ENCODE measurements at places on chromosomes 4 and X.

DNA sequence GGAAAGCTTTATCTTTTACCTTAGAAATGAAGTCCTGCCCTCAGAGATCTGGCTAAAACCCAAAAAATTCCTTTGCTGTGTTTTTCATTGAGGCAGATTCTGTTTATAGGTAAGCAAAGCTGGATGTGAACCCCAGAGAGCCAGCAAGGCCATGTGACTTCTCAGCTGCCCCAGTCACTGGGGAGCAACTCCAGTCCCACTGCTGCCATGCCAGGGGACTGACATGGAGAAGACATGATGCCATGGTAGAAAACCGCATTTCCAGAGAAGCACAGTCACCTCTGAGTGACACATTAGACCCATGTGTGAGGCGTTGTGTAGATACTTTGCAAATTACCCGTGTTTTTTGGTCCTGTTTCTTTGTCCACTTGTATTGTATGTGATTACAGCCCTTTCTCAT lies 45.4 kb downstream of the PTTG2 start:
- DNase-seq = no peak

DNA sequence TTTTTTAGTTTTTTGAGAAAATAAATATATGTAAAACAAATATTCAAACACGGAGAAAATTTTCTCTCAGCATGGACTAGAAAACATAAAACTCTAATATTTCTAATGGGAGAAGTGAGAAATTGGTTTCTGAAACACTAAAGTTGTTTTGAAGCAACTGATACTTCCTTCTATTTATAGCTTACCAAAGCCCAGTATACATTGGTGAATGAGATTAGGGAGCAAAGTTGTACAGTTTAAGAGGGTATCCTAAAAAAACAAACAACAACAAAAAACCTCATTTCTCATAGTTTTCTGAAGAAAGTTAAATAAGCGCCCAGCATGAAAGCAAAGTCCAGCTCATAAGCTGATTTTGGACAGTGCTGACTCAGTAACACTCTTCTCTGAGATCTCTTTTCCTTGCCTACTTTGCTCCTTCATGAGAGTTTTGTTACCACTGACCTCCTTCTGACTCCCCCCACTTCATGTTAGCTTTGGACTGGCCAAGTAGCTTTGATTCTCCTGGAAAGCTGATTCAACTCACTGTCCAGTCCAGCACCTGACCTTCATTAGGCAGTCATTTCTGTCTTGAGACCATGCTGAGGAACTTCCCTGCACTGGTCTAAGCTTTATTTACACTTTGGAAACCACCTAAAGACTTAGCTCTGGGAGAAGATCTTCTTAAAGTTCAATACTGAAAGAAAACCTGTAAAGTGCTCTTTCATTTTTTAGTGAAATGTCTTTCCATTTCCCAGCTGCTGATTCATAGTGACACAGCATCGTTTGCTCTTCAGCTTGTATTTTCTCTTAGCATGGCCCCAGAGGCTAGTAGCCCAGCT lies 21.8 kb upstream of the P2RY10 start:
- no peak for DNase-seq

DNA sequence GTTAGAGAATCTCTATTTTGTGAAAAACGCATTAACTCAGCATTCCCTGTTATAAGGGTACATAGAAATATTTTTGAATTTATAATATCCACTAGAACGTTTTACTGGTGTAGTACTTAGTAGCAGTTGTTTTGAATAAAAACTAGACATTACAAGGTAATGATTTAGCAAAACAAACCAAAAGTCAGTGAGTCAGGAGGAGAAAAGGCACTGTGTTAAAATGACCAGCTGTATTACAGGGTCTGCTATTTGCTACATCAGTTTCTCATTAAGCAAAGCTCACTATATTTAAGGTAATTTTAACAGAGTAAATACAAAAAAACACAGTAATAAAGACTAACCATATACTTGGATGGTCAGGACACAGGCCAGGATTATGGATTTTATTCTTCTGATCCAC lies 152.8 kb downstream of the RASL11B start:
- no peak for DNase-seq

GRCh38 chr4:8207314-8207713 lies 8.2 kb downstream of the SH3TC1 start:
- DNase-seq = no peak

DNA sequence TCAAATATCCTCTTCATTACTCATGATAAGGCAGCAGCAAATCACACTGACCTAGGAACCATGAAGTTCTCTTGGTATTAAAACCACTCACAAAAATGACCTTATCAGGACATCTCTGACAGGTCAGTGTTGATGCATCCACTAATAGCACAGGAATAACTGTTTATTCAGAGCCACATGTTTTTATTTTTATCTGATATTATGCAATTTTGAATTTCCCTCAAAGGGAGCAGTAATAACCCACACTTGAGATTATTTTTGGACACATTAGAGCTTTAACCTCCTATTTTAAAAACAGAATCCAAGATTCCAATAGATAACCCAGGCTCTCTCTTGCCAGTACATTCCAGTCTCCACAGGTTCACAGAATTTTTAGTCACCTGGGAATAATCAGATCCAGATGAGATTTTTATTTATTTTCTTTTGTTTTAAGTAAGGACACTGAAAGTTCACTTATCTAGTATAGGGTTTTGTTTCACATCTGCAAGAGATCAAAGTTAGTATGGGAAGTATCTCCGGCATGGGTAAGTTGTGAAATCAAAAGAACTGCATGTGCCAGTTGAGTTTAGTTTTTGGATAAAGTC lies 36.3 kb upstream of the MYOZ2 start:
- peak; percentile 67 for DNase-seq

GRCh38 chrX:41909068-41909467 lies 14.3 kb downstream of the CASK start:
- DNase-seq = no peak

Measured in GM04504 (cell line).